ENCODE measurements at places on chromosomes 2 and 18.

GRCh38 chr2:105235388-105236059, 6.0 kb upstream of the GPR45 start:
- DNase-seq: peak; percentile 75

GRCh38 chr2:149487189-149487588, 100.4 kb downstream of the MMADHC start:
- no peak for DNase-seq

DNA sequence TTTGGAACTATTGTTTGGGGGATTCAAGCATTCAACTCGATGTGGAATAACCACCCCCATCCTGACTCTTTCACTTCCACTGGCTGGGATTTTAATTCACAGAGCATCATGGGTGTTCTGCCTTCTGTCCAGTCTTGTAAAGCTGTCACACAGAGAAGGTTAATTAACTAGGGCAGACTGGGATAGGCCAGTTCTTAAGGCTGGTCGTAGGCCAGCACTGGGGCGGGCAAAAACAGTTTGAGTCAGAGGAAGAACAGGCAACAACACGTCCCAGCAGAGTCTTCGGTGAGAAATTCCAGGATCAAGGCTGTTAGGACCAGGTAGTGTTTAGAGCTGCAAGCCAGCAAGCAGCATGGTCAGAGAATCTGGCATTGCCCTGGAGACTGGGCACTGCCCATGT, 4.0 kb upstream of the RNF152 start:
- peak; percentile 60 for DNase-seq

DNA sequence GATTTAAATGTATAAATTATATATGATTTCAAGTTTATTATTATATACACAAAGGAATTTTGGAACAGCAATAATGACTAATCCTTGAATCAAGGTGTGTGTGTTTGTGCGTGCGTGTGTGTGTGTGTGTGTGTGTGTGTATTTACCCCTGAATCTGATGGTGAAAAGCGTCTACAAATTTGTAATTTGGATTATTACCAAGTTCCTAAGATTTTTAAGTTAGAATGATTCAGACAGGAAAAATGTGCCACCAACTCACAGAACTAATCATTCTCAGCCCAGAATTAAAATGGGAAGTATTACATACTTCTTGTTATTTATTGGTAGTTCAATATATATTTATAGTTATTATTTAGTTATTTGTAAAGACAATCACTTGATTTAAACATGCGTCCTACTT, 12.3 kb downstream of the CALCRL start:
- DNase-seq: peak; percentile 51

- no peak for DNase-seq
Observed at GRCh38 chr2:10499275-10499907, 51.3 kb upstream of the ODC1 start.

GRCh38 chr2:136334967-136335366, 217.0 kb upstream of the CXCR4 start:
- DNase-seq: no peak

DNA sequence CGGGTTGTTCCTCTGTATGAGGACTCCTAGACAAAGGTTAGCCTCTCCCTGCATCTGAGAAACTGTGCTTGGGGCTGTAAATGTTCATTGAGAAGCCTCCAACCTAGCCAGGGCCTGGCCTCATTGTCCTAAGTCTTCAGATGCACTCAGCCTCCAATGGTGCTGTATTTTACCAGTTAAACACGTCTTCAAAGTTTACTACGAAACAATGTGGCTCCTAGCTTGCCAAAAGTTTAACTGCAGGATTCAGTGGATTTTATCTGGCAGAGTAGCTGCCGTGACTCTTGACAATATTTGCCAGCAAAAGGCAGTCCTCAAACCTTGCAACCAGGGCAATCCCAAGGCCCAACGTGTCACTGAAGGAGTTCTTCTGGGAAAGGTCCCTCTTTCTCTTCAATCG, 1.1 kb downstream of the PID1 start:
- DNase-seq: peak; percentile 33

DNA sequence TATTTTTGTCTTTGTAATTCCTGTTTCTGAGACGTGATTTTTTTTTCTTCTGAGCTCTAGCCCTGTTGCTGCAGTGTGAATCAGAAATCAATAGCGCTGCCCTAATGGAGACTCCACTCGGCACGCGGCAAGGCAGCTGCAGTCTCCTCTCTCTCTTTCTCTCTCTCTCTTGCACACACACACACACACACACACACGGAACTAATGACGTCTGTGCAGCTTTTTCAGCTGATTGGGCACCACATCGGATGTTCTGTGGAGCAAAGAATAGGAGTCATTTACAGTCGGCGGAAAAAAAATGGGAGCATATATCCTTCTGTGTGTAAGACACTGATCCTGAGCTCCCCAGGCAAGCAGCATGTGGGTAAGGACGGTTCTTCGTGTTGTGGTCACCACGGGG, 2.0 kb upstream of the MYT1L start:
- DNase-seq: no peak

DNA sequence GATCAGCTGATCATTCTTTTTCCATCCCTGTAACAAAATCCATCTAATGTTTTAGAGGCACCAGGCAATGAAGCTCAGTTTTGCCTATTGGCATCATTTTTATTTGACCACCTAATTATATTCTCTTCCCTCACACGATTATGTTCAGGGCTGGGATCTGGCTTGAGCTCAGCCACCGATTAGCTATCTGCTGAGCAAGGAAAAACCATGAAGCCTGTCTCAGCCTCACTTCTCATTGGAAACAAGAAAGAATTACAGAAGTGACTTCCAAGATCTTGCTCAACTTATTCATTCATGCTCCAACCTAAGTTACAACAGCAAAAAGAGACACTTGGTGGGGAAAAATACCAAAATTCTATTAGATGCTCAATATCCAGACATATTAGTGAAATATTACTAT, 139.0 kb upstream of the SH3BP4 start:
- no peak for DNase-seq

DNA sequence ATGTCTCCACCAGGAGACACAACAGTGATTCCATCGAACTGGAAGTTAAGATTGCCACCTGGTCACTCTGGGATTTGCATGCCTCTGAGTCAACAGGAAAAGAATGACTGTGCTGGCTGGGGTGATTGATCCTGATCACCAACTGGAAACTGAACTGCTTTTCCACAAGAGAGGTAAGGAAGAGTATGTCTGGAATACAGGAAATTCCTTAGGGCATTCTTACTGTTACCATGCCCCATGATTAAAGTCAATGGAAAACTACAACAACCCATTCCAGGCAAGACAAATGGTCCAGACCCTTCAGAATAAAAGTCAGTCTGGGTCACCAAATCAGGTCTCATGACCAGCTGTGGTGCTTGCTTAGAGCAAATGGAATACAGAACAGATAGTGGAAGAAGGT, 12.0 kb upstream of the DDX1 start:
- DNase-seq: peak; percentile 22

- no peak for DNase-seq
Observed at GRCh38 chr2:180101846-180102245, 94.7 kb upstream of the CWC22 start.

DNA sequence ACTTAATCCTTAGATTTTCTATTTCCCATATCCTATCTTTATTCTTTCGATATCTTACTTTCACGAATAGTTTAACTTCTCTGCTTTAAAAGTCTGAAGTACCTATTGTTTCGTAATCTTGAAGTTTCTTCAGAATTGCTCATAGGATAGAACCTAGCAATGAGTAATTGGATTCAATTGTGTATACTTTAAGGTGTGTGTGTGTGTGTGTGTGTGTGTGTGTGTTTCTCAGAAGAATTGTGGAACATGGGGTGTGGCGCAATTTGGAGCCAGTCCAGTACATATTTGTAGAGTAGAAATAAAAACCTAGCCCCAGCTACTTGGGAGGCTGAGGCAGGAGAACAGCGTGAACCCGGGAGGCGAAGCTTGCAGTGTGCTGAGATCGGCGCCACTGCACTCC, 897.6 kb downstream of the BCL11A start:
- DNase-seq: no peak

DNA sequence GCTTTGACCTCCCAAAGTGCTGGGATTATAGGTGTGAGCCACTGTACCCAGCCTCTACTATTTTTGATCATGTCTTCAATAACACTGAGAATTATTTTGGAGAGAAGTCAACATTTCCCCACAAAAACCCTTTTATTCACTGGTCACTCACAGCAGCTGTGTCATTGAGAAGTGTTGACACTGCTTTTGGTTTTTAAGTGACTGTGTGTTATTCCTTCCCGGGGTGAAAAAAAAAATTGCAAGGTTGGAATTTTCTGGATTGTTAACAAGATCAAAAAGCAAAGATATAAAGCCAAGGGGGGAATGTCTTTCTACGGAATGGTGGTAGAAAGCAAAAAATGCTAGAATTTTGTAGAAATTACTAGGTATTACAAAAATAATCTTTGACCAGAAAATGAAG, 61.5 kb downstream of the TANC1 start:
- DNase-seq: no peak

GRCh38 chr2:133266041-133266925, 302.0 kb downstream of the NCKAP5 start:
- DNase-seq: peak; percentile 10

Measured in AG10803 (cell line).